ENCODE measurements at places on chromosomes 1 and 21.

DNA sequence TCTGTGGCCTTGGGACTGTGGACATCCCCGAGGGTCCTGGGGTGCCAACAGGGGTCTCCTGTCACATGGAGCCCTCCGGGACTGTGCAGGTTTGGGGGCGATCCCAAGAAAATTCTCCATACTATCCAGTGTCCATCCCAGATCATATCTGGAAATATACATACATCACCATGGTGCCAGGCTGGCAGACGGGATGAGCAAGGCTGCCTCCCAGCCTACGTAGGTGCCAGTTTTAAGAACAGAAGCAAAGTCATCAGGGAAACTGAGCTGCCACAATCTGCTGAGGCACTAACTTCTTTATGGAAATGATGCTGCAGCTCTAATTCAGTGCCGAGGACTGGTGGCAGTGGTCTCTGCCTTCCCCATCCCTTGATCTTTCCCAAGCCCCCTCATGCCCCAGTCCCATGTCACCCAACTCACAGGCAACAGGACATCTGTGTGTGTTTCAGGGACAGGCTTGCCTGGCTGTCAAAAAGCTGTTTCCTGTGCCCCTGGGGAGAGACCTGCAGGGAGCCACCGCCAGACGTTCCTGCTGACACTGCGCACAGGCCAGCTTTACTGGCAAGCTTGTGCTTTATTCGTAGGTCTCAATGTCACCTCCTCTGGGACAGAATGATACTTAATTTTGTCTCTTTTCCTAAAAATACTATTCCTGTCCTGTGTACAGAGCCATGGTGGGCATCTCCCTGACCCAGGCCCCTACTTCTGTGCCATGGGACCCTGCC is 15.5 kb downstream of the TEX35 start:
- DNase-seq = no peak

DNA sequence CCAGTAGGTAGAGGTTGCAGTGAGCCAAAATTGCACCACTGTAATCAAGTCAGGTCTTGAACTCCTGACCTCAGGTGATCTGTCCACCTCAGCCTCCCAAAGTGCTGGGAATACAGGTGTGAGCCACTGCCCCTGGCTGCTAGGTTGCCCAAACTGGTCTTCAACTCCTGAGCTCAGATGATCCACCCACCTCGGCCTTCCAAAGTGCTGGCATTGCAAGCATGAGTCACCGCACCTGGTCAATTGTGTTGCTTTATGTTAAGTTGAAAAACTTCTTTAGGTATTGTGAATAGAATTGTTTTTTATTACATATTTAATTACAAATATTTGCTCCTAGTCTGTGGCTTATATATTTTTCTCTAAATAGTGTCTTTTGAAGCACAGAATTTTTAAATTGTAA is 80.5 kb downstream of the PRKAB2 start:
- no peak for DNase-seq

DNA sequence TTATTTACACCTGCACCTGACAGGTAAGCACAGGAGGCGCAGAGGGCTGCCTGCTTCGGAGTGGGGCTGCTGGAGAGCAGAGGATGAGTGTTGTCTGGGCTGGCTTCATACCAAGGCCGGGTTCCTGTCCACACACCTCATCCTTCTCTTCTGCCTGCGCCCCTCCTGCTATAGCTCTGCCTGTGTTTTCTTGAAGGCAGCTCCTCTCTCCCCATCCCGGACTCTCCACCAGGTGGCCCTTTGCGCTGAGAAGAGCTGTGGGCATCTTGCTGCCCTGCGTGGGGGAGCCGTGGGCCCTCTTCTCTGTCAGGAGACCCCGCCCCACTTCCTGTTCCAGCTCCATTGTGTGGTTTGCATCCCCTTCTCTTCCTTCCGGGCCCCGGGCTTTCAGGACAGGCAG is 35.0 kb downstream of the ARHGEF10L start:
- DNase-seq = no peak

GRCh38 chr1:180231506-180231921 is 1.4 kb downstream of the LHX4 start:
- DNase-seq = no peak

DNA sequence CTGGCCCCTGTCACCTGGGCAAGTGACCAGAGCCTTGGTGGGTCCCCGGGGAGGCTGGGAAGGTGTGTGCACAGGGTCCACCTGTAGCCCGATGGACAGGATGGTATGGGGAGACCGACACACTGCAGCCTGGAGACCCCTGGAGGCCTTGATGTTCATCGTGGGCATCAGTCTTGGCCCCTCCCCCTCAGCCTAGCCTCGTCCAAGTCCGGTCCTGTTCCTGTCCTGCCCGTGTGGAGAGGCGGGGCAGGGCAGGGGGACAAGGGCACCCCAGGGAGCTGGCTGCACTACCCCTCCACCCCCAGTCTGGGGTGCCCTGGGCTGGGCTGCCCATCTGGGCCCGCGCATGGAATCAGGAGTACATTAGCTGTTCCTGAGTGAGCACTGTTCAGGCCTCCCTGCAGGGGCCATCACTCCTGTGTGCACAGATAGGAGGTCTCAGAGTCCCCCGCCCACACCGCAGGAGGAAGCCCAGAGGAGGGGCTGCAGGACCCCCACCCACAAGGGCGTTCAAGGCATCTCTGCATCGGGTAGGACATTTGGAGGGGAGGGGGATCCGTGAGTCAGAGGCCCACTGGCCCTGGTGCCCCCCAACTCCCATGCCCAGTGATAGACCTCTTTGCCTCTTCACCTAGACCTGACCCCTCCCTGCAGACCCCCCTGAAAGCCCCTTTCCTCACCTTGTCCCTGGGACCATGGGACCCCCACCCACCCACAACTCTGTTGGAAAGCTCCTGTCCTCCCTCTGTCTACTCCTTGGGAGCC is 63.2 kb downstream of the WNT9A start:
- no peak for DNase-seq

DNA sequence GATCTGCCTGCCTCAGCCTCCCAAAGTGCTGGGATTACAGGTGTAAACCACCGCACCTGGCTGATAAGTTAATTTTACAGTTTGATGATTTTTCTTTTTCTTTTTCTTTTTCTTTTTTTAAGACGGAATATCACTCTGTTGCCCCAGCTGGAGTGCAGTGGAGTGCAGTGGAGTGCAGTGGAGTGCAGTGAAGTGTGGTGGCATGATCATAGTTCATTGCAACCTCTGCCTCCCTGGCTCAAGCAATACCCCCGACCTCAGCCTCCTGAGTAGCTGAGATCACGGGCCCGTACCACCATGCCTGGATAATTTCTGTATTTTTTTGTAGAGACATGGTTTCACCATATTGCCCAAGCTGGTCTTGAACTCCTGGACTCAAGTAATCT is 84.4 kb upstream of the CXADR start:
- no peak for DNase-seq

DNA sequence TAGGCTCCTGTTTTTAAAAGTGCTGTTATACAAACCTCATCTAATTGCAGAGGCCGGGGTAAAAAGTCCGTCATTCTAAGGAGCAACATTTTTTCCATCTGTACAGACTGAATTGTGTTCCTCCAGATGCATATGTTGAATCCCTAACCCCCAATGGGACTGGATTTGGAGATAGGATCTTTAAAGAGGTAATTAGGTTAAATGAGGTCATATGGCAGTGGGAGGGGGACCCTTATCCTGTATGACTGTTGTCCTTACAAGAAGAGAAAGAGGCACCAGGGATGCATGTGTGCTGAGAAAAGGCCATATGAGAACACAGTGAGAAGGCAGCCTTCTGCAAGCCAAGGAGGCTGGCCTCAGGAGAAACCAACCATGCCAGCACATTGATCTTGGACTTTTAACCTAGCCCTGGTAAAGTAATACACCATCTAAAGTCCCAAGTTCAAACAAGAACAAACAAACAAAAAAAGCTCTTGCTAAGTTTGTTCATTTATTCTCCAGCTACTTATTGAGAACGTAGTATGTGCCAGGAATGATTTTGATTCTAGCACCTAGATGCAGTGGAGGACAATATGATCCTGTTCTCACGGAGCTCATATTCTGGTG is 352.4 kb downstream of the NTNG1 start:
- no peak for DNase-seq

DNA sequence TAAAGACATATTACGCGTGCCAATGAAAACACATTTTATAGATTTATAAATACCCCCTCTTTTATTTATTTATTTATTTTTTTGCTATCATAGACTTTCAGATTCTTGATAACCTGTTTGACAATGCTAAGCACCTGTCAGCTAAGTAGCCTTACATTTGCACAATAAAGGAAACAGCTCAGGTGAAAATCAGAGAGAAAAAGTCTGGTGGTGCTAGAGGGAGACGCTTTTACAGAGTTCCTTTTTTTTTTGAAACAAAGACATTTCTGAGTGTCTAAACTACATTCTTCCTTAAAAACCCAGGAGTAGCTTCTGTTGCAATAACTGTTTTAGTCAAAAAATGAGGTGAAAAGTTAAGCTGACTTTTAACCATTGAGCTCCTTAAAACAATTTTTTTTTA is 1611.6 kb downstream of the NCAM2 start:
- no peak for DNase-seq

DNA sequence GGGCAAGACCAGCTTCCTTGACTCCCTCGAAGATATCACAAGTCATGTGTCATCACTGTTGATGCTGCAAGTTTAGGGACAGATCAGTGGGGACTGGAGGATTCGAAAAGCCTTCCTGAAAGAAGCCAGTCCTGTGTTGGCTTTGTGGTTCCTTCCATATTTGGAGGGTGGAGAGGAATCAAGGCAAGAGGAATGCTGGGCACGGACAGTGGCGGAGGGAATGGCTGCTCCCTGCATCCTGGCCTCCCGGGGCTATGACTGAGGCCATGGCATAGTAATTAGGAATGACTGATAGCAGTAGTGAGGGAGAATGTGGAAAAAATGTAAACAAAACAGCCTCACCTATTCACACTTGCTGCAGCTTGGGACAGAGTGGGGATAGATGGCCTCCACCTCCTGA is 36.4 kb downstream of the VANGL1 start:
- DNase-seq = no peak

DNA sequence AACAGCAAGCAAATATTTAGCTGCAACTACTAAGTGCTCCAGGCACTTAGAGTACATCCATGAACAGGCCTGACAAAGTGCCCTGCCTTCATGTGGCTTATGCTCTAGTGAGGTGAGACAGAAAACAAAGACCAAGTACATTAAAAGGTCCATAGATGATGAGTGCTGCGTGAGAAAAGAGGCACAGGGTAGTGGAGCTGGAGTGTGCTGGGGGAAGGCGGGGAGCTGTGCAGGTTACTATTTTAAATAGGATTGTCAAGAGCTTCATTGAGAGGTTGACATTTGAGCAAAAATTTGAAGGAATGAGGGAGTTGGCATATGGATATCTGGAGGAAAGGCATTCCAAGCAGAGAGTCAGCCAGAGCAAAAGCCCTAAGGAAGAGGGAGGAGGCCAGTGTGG is 29.3 kb upstream of the RXRG start:
- no peak for DNase-seq

- no peak for DNase-seq
Observed at GRCh38 chr1:110915804-110916203, 42.9 kb downstream of the CD53 start.

DNA sequence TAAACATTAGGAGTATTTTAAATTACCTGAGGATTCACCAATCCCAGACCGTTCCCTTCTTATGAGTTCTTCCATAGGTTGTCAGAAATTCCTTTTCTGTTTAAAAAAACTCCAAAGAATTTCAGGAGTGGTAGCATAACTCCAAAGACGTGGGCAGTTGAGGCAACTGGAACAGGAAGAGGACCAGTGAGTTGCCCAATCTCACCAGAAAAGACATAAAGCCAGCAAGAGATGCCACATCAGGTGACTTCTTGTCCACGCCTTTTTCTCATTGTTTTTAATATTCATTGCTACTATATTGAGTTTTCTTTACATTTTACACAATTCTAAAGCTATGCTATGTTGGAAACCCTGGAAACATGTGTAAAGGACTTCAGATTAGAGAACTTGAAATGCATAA is 88.1 kb upstream of the JAK1 start:
- no peak for DNase-seq

DNA sequence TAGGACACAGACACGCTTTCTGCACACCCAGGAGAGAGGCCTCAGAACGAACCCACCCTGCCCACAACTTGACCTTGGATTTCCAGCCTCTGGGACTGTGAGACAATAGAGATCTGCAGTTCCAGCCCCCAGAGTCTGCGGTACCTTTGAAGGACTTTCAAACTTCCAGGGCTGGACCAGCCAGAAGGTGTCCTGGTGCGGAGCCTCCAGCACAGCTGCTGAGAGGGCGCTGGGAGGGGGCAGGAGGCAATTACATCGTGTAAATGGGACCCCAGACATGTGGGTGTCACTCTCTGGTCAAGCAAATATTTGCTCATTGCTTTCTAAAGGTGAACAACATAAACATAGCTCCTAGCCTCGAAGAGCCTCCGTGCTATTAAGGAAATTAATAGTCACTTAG is 58.7 kb upstream of the ACTRT2 start:
- no peak for DNase-seq

DNA sequence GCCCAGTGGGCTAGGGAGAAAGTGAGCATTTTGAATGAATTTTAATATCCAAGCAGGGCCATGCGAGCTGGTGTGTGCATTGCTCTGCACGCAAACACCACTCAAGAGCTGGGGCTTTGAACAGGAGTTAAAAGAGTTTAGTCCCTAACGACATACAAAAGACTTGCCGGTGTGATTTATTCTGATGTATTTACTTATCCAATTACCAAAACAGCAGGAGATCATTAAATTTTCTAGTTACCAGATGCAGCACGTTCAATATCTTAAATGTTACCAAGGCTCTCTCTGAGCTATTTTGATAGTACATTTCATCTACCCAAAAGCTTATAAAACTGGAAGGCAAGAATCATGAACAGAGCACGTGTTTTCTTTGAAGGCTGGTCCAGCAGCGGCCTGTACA is 30.0 kb upstream of the DMRTA2 start:
- no peak for DNase-seq

DNA sequence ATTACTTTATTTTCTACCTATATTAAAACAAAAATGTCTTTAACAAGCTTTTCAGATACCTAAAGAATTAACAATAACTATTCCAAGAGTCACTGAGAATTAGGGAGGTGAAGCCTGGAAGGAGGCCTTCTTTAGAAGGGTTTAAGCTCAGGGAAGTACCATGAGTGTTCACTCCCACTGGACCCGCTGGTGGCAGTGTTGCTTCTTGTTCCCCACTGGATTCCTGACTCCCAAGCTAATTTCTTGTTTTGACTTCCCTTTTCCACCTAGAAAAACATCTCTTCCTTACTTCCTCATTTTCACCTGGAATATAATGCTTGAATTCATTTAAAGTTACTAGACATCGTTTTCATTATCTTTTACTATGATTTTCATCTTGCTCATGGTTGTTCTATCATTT is 264.2 kb downstream of the HMCN1 start:
- DNase-seq = no peak

GRCh38 chr1:93990010-93990409 is 80.8 kb upstream of the GCLM start:
- DNase-seq = no peak

GRCh38 chr1:178461701-178462100 is 35.1 kb downstream of the CLEC20A start:
- no peak for DNase-seq

Data from AG09309 (cell line).